NCI-H2029 (cell line): ENCODE measurements at places on chromosomes 1 and 21.

DNA sequence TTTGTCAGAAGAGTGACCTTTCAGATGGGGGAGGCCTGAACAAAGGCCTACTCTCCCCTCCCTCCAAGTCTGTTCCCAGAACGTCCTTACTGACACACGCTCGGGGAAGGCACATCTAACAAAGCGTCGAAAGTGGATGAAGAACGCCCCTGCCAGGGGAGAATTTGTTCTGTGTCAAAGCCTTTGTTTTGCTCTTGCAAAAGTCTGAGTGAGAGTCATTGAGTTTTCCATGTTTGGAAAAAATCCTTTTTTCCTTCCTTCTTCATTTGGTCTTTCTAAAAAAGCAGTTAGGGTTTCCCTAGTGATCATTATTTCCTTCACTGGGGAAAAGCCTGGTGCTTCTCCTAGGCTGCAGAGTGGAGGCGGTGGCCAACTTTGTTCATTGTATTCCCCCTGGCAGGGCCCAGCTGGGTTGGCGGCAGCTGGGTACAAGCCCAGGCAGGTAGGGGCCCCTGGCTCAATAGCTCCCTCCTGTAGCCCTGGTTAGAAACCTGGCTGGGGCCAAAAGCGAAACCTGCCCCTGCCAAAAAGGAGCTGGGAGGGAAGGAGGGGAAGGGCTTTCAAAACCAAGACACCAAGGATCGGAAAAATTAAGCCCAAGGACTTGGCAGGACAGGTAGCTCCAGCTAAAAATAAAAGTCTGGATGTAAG, 81.1 kb downstream of the ITPKB start:
- DNase-seq: no peak

DNA sequence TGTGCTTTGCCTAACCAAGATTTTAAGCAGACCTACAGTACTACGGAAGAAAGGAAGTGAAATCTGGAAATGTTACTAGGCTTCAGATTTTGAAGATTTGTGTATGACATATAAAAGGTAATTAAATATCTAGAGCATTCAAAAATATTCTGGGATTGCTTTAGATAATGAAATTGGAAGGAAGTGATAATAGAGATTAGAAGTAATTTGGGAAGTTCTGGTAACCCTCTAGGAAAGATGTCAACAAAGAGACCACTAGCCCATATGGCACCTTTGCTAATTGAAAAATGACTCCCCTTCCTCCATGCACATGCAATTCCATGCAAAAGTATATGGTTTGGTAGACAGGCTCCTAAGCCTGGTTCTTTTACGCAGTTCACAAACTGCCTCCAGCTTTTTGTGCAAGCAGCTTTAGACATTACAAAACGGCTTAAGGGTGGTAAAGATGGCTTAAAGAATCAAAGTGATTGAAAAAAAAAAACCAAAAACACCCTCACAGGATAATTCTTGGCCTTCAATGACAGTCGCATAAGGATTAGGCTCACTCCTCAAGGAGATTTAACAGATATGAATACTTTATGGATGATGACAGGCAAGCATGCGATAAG, 81.8 kb downstream of the LRRC7 start:
- no peak for DNase-seq

- no peak for DNase-seq
These were observed 4.7 kb downstream of the SCAF4 start for GRCh38 chr21:31727181-31727580.

DNA sequence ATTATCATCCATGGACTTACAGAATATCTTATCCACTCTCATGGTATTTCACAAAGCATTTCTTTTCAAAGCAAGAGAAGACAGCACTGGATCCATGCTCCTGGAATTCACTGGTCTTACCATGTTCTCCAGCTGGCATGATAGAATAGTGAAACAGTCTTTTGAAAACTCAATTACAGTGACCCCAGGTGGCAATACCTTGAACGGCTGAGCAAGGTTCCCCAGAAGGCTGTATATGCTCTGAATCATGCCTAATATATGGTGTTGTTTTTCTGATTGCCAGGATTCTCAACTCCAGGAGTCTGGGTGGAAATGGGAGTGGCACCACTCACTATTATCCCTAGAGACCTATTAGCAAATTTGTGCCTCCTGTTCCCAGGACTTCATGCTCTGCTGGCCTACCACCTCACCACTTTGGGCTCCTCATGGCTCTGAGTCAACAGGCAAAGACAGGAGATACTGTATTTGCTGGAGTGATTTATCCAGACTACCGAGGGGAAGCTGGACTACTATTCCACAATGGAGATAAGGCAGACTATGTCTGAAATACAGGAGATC, 87.6 kb downstream of the CATSPERE start:
- DNase-seq: no peak
